Activated T-helper 1 cell treated with anti-CD3 and anti-CD28 coated beads, Interleukin-12 subunit alpha, Interleukin-12 subunit beta, Interleukin-2, Interleukin-4 antibody, amounts not matched to agents 30 ng/mL and 10 ng/mL and 1 ng/mL, durations not matched to agents 14 hours and 24 hours and 36 hours (primary cell): ENCODE measurements at places on chromosomes 7 and 10. TPM values are rescaled to one million over a fixed set of nuclear protein-coding genes. Genes with fewer than 3 reads are reported as not detected.

The CYP2E1 gene
- total RNA-seq = 0.52 TPM in 1 of 2 replicates, not detected in the other

The ACBD7 gene
- total RNA-seq = 2.3 and 2.7 TPM in 2 replicates

The OGDHL gene
- total RNA-seq = 1.2 and 2.8 TPM in 2 replicates

The AKR1C8 gene
- 0.22 and 0.34 TPM in 2 replicates for total RNA-seq

The CDK14 gene
- 1.6 and 1.9 TPM in 2 replicates for total RNA-seq

The RAB11FIP2 gene
- total RNA-seq = 13.0 and 13.1 TPM in 2 replicates

The TMEM26 gene
- total RNA-seq = not detected in 2 replicates

The NUTM2D gene
- total RNA-seq = 1.5 and 2.2 TPM in 2 replicates

The LOXL4 gene
- total RNA-seq = not detected in 2 replicates

The EFCAB10 gene
- not detected in 2 replicates for total RNA-seq

The VAX1 gene
- not detected in 2 replicates for total RNA-seq

DNA sequence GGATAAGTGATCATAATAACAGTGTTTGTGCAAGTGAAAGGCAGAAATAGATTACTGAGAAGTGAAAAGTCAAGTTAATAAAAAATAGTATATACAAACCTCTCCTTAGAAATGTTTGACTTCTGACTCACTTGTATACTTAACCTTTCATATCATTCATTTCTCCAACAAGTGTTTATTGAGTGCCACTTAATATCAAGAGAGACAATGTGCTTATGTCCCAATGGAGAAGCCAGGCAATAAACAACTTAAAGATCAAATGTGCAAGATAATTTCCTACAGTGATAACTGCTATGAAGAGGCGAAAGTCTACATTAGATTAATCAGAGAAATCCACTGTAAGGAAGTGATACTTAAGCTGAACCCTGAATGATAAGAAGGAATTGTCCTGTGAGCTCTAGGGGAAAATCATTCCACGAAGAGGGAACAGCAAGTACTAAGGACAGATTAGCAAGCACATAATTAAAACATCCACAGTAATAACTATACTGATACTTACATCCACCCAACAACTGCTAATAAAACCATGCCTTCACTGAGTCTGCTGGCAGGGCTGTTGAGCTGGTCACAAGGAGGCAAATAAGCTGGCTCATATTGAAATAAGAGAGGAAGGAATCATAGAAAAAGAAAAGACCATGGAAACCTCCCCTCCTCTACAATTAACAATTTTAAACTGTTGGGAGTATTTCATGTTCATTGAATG is 203.5 kb downstream of the CTNNA3 start:
- H3K27me3 ChIP-seq = no peaks in the 10 kb centered on the region
- no peak overlapping the region for H3K4me3 ChIP-seq
- DNase-seq = no peak
- no peaks in the 10 kb centered on the region for H3K4me1 ChIP-seq

GRCh38 chr10:73876971-73877370 is 2.6 kb upstream of the CAMK2G start:
- DNase-seq = no peak
- no peak overlapping the region for H3K4me3 ChIP-seq
- peaks cover 8% of the 10 kb centered on the region for H3K36me3 ChIP-seq
- no peak overlapping the region for H3K27ac ChIP-seq
- H3K27me3 ChIP-seq = peaks cover 15% of the 10 kb centered on the region
- H3K4me1 ChIP-seq = peaks cover 65% of the 10 kb centered on the region

DNA sequence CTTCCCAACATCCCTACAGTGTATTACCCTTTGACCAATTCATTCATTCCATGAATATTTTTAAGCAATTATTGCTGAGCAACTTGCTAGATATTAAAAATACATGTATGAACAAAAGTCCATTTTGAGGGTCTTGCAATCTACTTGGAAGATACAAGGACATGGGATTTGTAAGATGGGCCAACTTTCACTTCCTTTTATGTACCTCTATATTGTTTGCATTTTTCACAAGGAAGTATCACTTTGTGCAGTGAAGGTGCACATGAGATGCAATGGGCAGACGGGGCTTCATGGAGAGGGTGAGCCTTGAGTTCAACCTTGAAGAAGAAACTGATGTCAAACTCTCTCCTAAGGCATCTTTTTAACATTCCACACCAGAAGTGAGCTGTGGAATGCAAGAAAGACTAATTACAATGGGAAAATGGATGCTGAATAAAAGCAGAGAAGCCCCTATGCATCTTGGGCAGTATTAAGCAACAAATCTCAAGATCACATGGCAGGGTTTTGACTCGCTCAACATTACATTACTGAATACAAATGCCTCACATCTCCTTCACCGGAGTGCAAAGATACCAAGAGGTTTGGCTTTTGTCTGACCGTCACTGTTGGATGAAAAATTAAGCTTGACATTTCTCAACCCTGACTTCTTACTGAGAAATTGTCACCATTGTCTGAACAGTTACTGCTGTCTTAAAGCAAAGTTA is 341.5 kb downstream of the ELMO1 start:
- no peaks in the 10 kb centered on the region for H3K27me3 ChIP-seq
- peaks cover 30% of the 10 kb centered on the region for H3K4me1 ChIP-seq
- H3K36me3 ChIP-seq = peaks cover 13% of the 10 kb centered on the region
- DNase-seq = no peak

GRCh38 chr10:50464004-50464409 is 159.7 kb downstream of the SGMS1 start:
- H3K27me3 ChIP-seq = no peaks in the 10 kb centered on the region
- peaks cover 13% of the 10 kb centered on the region for H3K4me1 ChIP-seq

GRCh38 chr10:113965683-113966082 is 78.0 kb upstream of the ADRB1 start:
- H3K27me3 ChIP-seq = peaks cover 11% of the 10 kb centered on the region
- no peak overlapping the region for H3K4me3 ChIP-seq
- H3K4me1 ChIP-seq = peaks cover 25% of the 10 kb centered on the region
- H3K27ac ChIP-seq = no peak overlapping the region
- DNase-seq = no peak

DNA sequence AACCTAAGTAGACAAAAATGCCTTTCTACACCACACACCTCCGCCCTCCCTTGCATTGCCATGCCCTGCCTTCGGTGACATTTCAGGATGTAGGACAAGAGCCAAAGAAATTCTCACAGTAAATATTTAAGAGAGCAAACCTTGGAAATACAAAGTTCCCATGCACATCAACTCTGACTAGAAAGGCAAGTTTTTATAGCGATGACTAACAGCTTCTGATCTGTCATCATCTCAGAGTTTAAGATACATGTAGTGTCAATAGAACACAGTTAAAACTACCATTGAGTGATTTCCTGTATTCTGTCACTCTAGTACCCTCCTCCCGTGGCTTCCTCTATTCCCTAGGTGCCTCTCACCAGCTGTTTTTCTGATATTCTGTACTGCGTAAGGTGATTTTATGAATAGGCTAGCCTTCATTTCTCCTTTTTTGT is 20.7 kb downstream of the SLC16A9 start:
- no peak for DNase-seq
- H3K4me3 ChIP-seq = no peak overlapping the region
- H3K36me3 ChIP-seq = peaks cover 2% of the 10 kb centered on the region
- H3K27ac ChIP-seq = no peak overlapping the region
- no peaks in the 10 kb centered on the region for H3K4me1 ChIP-seq
- peaks cover 5% of the 10 kb centered on the region for H3K27me3 ChIP-seq

DNA sequence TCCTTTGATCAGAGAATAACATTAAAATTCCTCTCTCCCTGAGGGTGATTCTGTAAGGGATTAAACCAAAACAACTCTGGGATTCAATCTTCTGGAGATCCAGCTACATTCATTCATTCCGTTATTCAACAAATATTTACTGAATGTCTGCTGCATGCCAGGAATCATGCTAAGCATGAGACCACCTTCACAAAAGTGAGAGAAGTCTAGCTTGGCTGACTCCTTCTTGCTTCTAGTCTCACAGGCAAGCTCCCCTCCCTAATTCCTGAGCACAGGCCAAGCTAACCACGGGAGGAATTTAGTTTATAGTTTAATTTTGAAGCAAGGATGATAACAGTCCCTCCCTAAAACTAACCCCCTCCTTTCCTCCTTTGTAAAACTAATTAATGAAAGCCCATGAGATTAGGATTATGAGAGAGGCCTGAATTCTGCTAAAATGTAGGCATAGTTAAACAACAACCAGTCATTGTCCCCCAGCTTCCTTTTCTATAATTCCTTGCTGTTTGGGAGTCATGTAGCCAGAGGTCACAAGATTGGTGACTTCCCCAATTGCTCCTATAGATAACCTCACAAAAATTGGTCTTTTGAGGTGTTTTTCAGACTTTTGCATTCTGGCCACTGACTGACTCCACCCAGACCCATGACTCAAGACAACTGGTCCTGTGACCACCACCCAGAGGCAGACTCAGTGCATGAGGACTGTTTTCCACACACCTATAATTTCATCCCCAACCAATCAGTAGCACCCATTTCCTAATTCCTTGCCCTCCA is 113.5 kb downstream of the ITGB8 start:
- H3K27ac ChIP-seq = no peak overlapping the region
- no peaks in the 10 kb centered on the region for H3K36me3 ChIP-seq
- H3K4me3 ChIP-seq = no peak overlapping the region

DNA sequence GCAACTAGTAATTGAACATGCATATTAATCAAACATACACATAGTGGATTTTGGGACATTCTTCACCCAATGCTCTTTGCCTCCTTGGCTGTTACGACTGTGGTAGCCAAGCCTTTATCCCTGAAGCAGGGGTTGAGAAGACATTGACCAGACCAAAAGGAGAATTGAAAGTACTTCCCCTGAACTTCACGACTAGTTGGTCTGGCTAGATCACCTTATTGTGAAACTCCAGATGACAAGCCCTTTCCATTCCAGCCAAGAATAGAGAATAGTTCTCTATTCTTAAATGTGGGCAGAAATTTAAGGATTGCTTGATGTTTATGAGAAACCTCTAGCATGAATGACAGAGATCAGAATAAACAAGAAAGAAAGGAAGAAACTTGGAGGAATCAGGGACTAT is 97.0 kb downstream of the LRMDA start:
- H3K36me3 ChIP-seq = no peaks in the 10 kb centered on the region
- H3K4me1 ChIP-seq = no peaks in the 10 kb centered on the region
- H3K4me3 ChIP-seq = no peak overlapping the region
- H3K27ac ChIP-seq = no peak overlapping the region

- peak overlapping the region; percentile 15 for H3K27ac ChIP-seq
- H3K36me3 ChIP-seq = no peaks in the 10 kb centered on the region
- DNase-seq = no peak
- no peak overlapping the region for H3K4me3 ChIP-seq
- H3K4me1 ChIP-seq = peaks cover 15% of the 10 kb centered on the region
- H3K27me3 ChIP-seq = peaks cover 5% of the 10 kb centered on the region
Measured at GRCh38 chr10:92742331-92743228, 52.8 kb downstream of the HHEX start.

GRCh38 chr7:70153933-70154332 is 555.7 kb downstream of the AUTS2 start:
- H3K4me3 ChIP-seq = no peak overlapping the region
- no peaks in the 10 kb centered on the region for H3K27me3 ChIP-seq

DNA sequence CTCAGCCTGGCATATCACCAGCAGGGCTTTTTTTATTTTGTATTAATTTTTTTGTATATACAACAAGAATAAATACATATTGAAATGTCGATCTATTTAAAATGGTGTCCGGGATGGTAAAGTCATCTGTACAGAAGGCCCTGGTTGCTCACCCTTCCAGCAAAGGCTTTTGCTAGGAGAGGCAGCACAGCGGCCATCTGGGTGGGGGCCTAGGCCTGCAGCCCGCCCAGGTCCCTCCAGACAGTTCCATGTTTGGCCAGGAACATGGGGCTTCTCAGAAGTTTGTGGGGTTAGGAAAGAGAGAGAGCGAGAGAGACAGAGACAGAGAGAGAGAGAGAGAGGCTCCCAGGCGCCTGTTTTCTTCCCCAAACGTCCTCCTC is 152.6 kb upstream of the LYZL2 start:
- peaks cover 14% of the 10 kb centered on the region for H3K27me3 ChIP-seq
- no peak for DNase-seq
- no peak overlapping the region for H3K27ac ChIP-seq

DNA sequence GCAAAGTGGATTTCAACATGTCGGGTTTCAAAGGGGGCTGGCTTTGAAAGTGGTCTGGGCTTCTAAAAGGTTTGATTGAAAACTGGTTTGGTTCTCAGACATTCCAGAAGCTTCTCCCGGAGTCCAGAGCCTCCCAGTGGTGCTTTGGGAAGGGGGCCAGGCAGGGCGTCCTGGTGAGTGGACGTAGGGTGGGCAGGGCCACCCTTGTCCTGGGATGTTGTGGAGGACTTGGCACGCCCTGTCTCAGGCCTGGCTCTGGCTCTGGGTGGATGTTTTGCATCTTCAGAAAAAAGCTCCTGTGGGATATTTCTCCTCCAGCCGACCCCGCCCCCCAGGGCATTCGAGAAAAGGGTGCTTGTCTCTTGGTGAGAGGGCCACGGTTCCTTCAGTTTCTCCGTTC is 31.2 kb downstream of the GRIFIN start:
- H3K27ac ChIP-seq = no peak overlapping the region
- no peak overlapping the region for H3K4me3 ChIP-seq
- no peak for DNase-seq
- H3K27me3 ChIP-seq = peaks cover 2% of the 10 kb centered on the region

DNA sequence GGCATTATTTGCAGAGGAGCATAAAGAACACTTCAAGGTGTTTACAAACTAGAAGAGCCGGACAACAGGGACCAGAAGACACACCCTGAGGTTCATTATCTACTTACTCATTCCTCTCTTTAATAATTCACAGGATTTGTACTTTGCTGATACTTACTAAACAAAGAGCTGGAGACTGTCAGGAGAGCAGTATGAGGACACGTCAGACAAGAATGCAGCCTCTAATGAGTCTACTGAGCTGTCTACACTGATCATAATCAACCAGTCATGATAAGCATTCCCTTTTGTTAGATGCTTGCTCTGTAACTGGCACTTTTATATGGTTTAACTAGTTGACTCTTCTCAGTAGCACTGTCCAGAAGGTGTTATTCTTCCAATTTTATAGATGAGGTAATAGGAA is 243.3 kb upstream of the CDC14C start:
- no peak overlapping the region for H3K4me3 ChIP-seq
- H3K36me3 ChIP-seq = no peaks in the 10 kb centered on the region
- DNase-seq = no peak

GRCh38 chr7:105297309-105297708 is 91.4 kb downstream of the SRPK2 start:
- H3K4me3 ChIP-seq = no peak overlapping the region
- peaks cover 5% of the 10 kb centered on the region for H3K36me3 ChIP-seq
- DNase-seq = no peak
- H3K27ac ChIP-seq = peak overlapping the region; percentile 61
- H3K4me1 ChIP-seq = peaks cover 53% of the 10 kb centered on the region
- no peaks in the 10 kb centered on the region for H3K27me3 ChIP-seq

DNA sequence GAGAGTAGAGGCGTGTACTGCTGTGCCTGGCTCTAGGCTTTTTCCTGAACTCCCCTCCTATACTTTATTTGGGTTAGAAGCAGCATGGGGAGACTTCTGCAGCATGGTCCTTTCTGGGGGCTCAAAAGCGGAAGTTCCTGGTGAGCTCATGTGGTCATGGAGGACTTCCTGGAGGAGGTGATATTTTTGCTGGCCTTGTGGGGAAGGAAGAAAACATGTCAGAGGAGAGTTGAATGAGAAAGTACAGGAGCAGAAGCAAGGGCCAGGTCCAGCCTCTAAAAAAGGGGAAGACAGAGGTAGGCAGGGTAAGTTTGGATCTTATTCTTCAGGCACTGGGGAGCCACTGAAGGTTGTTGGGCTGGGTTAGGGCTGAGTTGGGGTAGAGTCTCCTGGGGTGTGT is 45.5 kb downstream of the CASTOR2 start:
- no peak overlapping the region for H3K4me3 ChIP-seq
- H3K4me1 ChIP-seq = no peaks in the 10 kb centered on the region
- no peaks in the 10 kb centered on the region for H3K36me3 ChIP-seq
- no peak overlapping the region for H3K27ac ChIP-seq
- H3K27me3 ChIP-seq = peaks cover 2% of the 10 kb centered on the region

- H3K4me1 ChIP-seq = no peaks in the 10 kb centered on the region
- H3K36me3 ChIP-seq = no peaks in the 10 kb centered on the region
- DNase-seq = no peak
- no peak overlapping the region for H3K4me3 ChIP-seq
- peaks cover 2% of the 10 kb centered on the region for H3K27me3 ChIP-seq
Measured at GRCh38 chr7:88020953-88021665, 87.1 kb downstream of the ADAM22 start.
